Stimulated activated CD8-positive, alpha-beta memory T cell treated with anti-CD3 and anti-CD28 coated beads, Interleukin-4, amount 100 ng/mL, for 4 hours (primary cell): ENCODE measurements at places on chromosomes 3 and 15.

- DNase-seq, result no peak
These were observed 117.9 kb upstream of the SMAD3 start for GRCh38 chr15:66947471-66947870.

GRCh38 chr3:193040836-193041672, 123.4 kb upstream of the MB21D2 start:
- DNase-seq, result no peak

DNA sequence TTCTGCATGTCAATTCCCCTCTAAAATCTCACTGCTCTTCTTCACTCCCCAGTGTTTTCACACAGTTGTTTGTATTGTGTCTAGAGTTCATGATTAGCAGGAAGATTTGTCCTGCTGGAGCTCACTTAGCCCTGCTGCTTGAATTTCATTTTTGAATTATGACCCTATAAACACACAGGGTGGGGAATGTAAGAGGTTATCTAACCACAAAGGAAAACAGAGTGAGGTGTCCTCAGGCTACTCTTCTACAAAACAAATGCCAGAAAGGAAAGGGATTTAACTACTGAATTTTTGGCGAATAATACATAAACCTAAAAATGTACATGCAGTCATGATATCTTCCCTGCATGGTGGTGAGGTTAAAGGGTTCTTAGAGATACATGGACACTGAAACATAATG, 215.1 kb upstream of the CNTN4 start:
- DNase-seq, result no peak

DNA sequence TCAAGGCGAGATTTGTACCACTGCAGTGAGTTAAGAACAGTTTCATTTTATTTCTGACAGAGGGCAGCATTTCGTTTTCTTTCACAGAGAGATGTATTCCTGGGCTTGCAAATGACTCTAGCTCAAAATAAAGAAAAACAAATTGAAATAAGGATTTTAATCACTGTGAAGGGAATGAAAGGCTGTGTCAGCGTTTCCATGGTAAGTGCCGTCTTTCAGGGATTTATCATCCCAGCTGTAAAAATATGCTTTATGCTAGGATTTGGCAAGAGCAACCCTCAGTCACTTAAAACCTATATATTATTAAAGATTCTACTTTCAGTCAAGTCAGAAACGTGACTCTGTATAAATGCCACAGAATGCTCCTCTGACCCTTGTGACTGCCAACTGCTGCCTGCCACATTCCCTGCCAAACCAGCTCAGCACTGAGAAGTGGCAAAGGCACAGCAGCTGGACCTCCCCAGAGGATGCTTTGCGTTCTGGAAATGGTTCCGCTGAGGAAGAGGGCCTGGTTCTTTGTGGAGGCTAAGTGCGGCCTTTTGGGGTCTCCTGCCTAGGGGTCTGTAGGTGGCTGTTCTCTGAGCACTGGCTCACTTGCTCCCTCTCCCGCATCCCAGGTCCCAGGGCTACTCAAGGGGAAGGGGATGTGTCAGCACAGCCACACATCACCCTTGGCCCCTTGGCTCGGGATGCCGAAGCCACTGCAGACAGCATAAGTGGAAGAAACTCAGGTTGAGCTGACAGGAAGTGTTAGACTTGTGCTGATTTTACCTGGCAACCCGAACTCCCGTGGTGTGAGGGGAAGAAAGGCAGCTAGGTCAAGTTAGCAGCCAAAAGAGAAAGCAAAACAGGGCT, 56.6 kb upstream of the POMGNT2 start:
- DNase-seq, result no peak

DNA sequence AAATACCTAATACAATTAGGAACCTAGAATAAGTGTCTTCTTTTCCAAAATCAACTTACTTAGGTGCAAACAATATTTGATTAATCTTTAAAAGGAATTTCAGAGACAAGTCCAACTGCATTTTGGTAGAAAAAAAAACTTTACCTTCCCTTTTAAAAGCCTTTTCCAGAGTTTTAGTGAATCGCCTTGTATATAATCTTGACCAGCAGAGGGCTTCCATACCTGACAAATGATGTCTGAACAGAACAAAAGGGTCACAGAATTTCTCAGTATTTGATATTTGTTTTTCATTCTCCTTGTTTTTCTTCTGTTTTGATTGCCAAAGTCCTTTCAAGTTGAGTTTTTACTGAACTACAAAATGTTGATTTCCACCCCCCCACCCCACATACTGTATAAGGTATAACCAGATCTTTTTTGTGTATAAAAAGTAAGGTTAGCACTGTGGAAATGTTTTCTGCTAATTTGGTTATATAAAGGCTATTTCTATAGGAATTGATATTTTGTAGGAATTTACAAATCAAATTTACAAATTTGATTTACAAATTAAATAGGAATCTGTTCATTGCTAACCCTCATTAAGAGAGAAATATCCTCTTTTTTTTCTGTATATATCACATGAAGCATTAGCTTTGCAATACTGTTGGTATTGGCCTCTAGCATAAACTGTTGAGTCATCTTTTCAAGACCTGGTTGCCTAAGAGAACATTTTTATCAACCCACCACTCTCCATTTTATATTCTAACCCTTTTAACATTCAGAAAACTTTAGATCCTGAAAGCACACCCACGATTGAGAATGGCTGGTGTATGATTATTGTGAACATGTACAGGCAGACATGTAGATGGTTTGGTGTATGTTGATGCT, 464.1 kb upstream of the RARB start:
- no peak for DNase-seq

DNA sequence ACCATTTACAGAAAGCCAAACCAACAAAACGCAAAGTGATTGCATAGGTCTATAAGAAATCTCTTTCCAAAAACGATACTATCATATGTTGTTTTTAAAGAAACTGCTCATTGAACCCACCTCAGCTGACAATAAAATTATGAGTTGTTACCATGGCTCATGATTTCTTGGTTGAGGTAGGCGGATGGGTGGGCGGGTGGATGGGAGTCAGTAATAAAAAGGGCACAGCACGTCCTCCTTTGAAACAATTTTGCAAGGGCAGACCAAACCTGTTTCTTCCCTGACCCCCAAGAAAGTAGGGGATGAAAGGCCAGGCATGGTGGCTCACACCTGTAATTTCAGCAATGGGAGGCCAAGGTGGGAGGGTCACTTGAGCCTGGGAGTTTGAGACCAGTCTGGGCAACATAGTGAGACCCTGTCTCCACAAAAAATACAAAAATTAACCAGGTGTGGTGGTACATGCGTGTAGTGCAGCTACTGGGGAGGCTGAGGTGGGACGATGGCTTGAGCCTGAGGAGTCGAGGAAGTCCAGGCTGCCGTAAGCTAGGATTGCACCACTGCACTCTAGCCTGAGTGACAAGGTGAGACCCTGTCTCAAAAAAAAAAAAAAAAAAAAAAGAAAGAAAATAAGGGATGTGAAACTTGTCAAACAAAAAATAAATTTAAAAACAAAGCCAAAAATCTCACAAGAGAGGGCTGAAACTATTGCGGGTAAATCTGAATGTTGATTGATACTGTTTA, 2.1 kb downstream of the ABHD10 start:
- peak; percentile 42 for DNase-seq

GRCh38 chr15:76267077-76267476, 44.2 kb downstream of the ETFA start:
- DNase-seq, result no peak

DNA sequence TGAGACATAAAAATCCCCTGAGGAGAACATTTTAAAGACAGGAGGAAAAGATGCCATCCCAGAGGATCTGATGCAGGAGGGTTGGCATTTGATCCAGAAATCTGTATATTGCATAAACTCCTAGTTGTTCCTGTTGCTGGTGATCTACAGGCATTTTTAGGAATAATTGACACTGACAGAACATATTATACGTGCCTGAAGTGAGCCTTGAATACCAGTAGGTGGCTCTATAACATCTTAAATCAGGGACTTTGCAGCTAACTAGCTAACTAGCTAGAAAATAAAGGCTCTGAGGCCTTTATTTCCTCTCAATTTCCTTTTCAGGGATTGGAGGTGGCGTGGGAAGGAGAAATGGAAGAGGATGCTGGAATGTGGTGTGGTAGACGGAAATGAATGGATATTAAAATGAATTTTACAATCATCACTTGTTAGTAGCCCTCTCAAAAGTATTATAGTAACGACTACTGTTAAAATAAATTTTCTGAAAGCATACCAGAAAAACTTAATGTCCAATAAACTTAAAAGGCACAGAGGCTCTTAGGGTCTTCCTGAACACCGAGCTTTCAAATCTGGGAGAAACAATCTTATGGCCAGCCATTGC, 73.8 kb upstream of the ZBED2 start:
- DNase-seq, result no peak

- no peak for DNase-seq
These were observed 1147.6 kb downstream of the IGSF11 start for GRCh38 chr3:117887031-117887430.

GRCh38 chr3:43960448-43960840, 269.7 kb downstream of the ABHD5 start:
- DNase-seq, result no peak
